Naive thymus-derived CD4-positive, alpha-beta T cell (primary cell): ENCODE measurements at places on chromosomes 6 and 20. TPM values are rescaled to one million over a fixed set of nuclear protein-coding genes. Genes with fewer than 3 reads are reported as not detected.

HLA-DOA gene
- total RNA-seq, result 1.7 and 3.0 TPM in 2 replicates

- no peaks in the 10 kb centered on the region for H3K4me1 ChIP-seq
- no peak overlapping the region for H3K27ac ChIP-seq
- H3K36me3 ChIP-seq, result no peaks in the 10 kb centered on the region
- H3K27me3 ChIP-seq, result no peaks in the 10 kb centered on the region
- no peak for DNase-seq
Measured at GRCh38 chr6:136983687-136984086, 61.1 kb downstream of the IL20RA start.

DNA sequence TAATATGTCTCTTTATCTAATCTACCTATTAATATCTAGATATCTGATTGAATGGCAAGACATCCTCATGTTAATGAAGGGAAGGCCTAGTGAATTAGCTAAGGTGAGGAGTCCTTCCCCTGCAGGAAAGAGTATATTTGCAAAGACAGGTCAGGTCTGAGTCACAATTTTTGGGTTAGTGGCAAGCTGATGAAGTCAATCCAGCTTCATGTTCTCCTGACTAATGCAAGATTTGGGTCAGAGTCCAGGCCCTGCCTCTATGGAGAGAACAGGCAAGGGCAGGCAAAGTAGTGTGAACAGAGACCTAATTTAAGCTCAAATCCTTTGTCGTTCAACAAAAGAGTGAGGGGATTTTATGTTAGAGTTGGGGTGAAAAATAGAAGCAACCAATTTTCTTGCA, 496.7 kb downstream of the BMP2 start:
- no peaks in the 10 kb centered on the region for H3K27me3 ChIP-seq
- no peaks in the 10 kb centered on the region for H3K36me3 ChIP-seq
- no peak for DNase-seq

TRERF1 gene
- 20.7 TPM for total RNA-seq

DNA sequence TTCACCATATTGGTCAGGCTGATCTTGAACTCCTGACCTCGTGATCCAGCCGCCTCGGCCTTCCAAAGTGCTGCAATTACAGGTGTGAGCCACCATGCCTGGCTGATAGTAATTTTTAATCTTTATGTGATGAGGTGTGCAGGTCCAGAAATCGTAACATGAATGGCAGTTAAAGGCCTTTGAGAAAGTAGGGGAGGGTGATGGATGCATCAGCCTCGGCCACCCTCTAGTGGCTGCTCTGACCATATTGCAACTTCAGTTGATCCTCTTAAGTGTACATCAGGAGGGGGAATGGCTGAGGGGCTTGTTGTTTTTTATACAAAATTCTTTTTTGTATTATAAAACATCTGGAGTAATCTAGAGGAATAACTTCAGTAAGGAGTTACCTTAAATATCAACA, 193.0 kb downstream of the ZFAND3 start:
- H3K4me1 ChIP-seq, result no peaks in the 10 kb centered on the region
- H3K27me3 ChIP-seq, result no peaks in the 10 kb centered on the region
- DNase-seq, result peak; percentile 15
- no peak overlapping the region for H3K27ac ChIP-seq

CNR1 gene
- not detected for total RNA-seq

- no peak overlapping the region for H3K27ac ChIP-seq
- H3K27me3 ChIP-seq, result peaks cover 10% of the 10 kb centered on the region
- H3K4me1 ChIP-seq, result no peaks in the 10 kb centered on the region
- no peak for DNase-seq
Measured at GRCh38 chr6:44291841-44292240, 21.3 kb downstream of the AARS2 start.

TMEM244 gene
- total RNA-seq, result not detected

OTOR gene
- not detected in 2 replicates for total RNA-seq

- no peak overlapping the region for H3K4me3 ChIP-seq
- H3K36me3 ChIP-seq, result no peaks in the 10 kb centered on the region
- no peak for DNase-seq
Measured at GRCh38 chr6:127332383-127332961, 10.9 kb downstream of the ECHDC1 start.

- no peaks in the 10 kb centered on the region for H3K36me3 ChIP-seq
- no peaks in the 10 kb centered on the region for H3K27me3 ChIP-seq
- H3K4me3 ChIP-seq, result no peak overlapping the region
- DNase-seq, result no peak
Measured at GRCh38 chr6:23584134-23584763, 541.8 kb upstream of the NRSN1 start.

DNA sequence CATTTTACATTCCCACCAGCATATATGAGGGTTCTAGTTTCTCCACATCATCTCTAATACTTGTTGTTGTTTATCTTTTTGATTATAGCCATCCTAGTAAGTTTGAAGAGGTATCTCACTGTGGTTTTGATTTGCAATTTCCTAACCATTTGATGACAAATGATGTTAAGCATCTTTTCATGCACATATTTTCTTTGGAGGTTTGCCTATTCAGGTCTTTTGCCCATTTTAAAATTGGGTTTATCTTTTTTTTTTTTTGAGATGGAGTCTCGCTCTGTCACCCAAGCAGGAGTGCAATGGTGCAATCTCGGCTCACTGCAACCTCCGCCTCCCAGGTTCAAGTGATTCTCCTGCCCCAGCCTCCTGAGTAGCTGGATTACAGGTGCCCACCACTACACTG, 4.0 kb downstream of the RBCK1 start:
- no peak for DNase-seq
- peaks cover 20% of the 10 kb centered on the region for H3K4me1 ChIP-seq
- H3K36me3 ChIP-seq, result no peaks in the 10 kb centered on the region

SIGLEC1 gene
- total RNA-seq, result 1.3 TPM

GRCh38 chr6:11769811-11770545, 8.6 kb downstream of the ADTRP start:
- no peaks in the 10 kb centered on the region for H3K36me3 ChIP-seq
- no peak overlapping the region for H3K4me3 ChIP-seq
- no peak overlapping the region for H3K27ac ChIP-seq

GRCh38 chr6:21263531-21264287, 329.8 kb upstream of the SOX4 start:
- no peaks in the 10 kb centered on the region for H3K36me3 ChIP-seq
- DNase-seq, result no peak
- no peak overlapping the region for H3K27ac ChIP-seq
- no peaks in the 10 kb centered on the region for H3K27me3 ChIP-seq
- H3K4me1 ChIP-seq, result no peaks in the 10 kb centered on the region

- no peaks in the 10 kb centered on the region for H3K27me3 ChIP-seq
- no peak for DNase-seq
- H3K27ac ChIP-seq, result no peak overlapping the region
- no peak overlapping the region for H3K4me3 ChIP-seq
- H3K4me1 ChIP-seq, result no peaks in the 10 kb centered on the region
- H3K36me3 ChIP-seq, result no peaks in the 10 kb centered on the region
Measured at GRCh38 chr6:104207635-104208034, 652.1 kb downstream of the HACE1 start.

NTSR1 gene
- total RNA-seq, result 0.78 TPM

GRCh38 chr6:332671-333070, 40.4 kb downstream of the DUSP22 start:
- no peak overlapping the region for H3K4me3 ChIP-seq
- H3K4me1 ChIP-seq, result peaks cover 6% of the 10 kb centered on the region
- no peak overlapping the region for H3K27ac ChIP-seq
- DNase-seq, result no peak
- H3K36me3 ChIP-seq, result no peaks in the 10 kb centered on the region
- no peaks in the 10 kb centered on the region for H3K27me3 ChIP-seq

- no peaks in the 10 kb centered on the region for H3K36me3 ChIP-seq
- H3K27ac ChIP-seq, result no peak overlapping the region
- H3K27me3 ChIP-seq, result no peaks in the 10 kb centered on the region
- DNase-seq, result no peak
Measured at GRCh38 chr20:13841206-13841605, 56.4 kb downstream of the NDUFAF5 start.

CDS2 gene
- total RNA-seq, result 52.4 TPM

DNA sequence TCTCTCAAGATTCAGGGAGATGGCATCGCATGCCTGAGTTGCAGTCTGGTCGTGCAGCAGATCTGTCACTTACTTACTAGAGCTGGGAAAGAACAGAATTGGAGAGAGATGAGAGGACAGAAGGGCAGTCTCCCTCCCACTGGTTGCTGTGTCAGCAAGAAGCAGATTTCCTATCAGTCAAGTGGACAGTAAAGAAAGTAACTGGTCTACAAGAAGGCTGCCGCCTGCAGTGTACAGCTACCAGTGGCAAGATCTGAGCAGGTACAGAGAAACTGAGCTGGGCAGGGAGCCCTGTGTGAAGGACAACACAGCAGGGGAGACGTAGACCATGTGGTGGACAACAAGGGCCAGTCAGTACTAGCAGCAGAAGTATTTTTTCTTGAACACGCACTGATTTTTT, 49.5 kb upstream of the PCSK2 start:
- no peaks in the 10 kb centered on the region for H3K36me3 ChIP-seq
- no peaks in the 10 kb centered on the region for H3K4me1 ChIP-seq
- no peak overlapping the region for H3K27ac ChIP-seq
- DNase-seq, result no peak

ABCF1 gene
- 86.6 TPM for total RNA-seq

GRCh38 chr6:44022296-44022661, 105.0 kb downstream of the MRPL14 start:
- no peaks in the 10 kb centered on the region for H3K4me1 ChIP-seq
- no peak for DNase-seq
- H3K27me3 ChIP-seq, result no peaks in the 10 kb centered on the region
- H3K27ac ChIP-seq, result no peak overlapping the region
- H3K36me3 ChIP-seq, result no peaks in the 10 kb centered on the region

GRIK2 gene
- total RNA-seq, result not detected

- peaks cover 4% of the 10 kb centered on the region for H3K4me1 ChIP-seq
- H3K27me3 ChIP-seq, result no peaks in the 10 kb centered on the region
- H3K27ac ChIP-seq, result no peak overlapping the region
- no peak for DNase-seq
- no peak overlapping the region for H3K4me3 ChIP-seq
- H3K36me3 ChIP-seq, result no peaks in the 10 kb centered on the region
Measured at GRCh38 chr6:153215242-153215641, 84.2 kb upstream of the RGS17 start.

PRPF6 gene
- total RNA-seq, result 77.1 TPM

GRCh38 chr6:107989166-107990094, 31.4 kb upstream of the SEC63 start:
- no peak overlapping the region for H3K27ac ChIP-seq
- no peaks in the 10 kb centered on the region for H3K36me3 ChIP-seq
- H3K4me3 ChIP-seq, result no peak overlapping the region
- DNase-seq, result no peak

DNA sequence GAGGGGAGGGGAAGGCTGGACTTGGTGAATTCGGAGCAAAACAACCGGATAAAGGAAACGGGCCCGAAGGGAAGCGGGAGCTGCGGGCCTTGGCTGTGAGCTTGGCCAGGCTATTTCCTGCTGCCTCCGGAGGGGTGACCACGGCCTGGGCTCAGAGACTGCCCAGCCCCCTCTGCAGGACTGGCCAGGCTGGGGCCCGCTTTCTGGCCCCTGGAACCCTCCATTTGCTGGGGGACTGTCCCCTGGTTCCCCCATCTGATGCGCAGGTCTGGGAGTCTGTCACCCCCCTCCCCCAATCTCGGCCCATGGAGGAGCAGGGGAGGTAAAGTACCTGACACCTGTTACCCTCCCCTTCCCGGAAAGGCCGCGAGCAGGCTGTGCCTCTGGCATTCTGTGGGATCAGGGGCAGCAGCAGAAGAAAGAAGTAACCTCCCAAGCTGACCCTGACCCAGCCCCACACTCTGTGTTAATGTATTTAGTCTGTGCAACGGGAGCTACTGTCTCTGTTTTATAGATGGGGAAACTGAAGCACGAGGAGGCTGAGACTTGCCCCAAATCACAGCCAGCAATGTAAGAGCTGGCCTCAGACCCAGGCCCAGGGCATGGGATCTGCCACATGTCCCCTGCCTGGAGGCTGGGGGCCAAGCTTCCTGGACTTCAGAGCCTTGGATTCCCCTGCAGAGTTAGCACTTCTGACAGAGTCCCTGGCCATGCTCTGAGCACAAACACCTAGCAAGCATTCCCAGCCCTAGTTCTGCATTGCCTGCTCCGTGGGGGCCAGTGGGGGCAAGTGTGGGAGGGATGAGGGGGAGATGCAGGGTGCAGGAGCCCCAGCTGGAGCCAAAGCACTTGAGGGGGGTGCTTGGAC, 3.5 kb downstream of the C20orf204 start:
- no peaks in the 10 kb centered on the region for H3K36me3 ChIP-seq
- DNase-seq, result no peak
- H3K4me1 ChIP-seq, result peaks cover 40% of the 10 kb centered on the region
- H3K4me3 ChIP-seq, result peak overlapping the region; percentile 62
- no peaks in the 10 kb centered on the region for H3K27me3 ChIP-seq

GRCh38 chr6:115270953-115271352, 789.7 kb downstream of the FRK start:
- H3K36me3 ChIP-seq, result no peaks in the 10 kb centered on the region
- no peak for DNase-seq
- no peaks in the 10 kb centered on the region for H3K27me3 ChIP-seq
- no peak overlapping the region for H3K4me3 ChIP-seq
- no peaks in the 10 kb centered on the region for H3K4me1 ChIP-seq

SEL1L2 gene
- total RNA-seq, result not detected

DNA sequence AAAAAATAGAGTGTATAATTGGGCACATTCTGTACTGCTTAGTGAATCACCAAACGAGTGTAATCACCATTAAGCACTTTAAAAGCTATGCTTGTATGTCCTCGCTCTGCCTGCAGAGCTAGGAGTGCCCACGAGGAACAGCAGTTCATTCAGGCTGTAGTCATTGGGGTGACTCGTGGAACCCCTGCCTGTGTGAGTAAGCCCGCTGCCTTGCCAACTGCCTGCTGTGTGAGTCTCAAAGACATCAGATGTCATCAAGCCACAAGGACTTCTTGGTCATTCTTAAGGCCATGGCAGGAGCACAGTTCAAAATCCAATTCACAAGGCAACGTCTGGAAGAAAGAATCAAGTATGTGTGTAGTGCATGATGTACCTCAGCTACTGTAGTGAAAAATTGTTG, 60.4 kb downstream of the FOXO3 start:
- no peak for DNase-seq
- no peaks in the 10 kb centered on the region for H3K4me1 ChIP-seq
- no peaks in the 10 kb centered on the region for H3K36me3 ChIP-seq
- H3K27ac ChIP-seq, result no peak overlapping the region

GRCh38 chr6:131745476-131745875, 34.7 kb upstream of the CTAGE9 start:
- no peaks in the 10 kb centered on the region for H3K27me3 ChIP-seq
- no peak for DNase-seq
- H3K4me1 ChIP-seq, result no peaks in the 10 kb centered on the region
- no peak overlapping the region for H3K27ac ChIP-seq
- no peaks in the 10 kb centered on the region for H3K36me3 ChIP-seq

DNA sequence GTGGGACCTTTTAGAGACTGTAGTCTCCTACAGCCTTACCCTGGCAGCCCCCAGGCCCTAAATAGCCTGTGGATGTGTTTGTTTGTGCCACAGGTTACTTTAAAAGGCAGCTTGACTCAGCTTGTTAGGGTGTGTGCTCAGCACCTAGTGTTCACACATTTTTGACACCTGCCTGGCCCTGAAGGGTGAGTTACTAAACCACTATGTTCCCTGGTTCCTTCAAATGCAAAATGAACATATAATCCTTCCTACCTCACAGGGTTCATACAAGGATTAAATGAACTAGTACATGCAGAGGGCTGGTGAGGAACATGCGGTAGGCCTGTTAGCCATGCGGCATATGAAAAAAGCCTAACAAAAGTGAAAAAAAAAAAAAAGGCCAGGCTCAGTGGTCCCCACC, 14.9 kb upstream of the TFAP2C start:
- no peak for DNase-seq
- H3K27me3 ChIP-seq, result no peaks in the 10 kb centered on the region
- no peaks in the 10 kb centered on the region for H3K36me3 ChIP-seq
- H3K4me1 ChIP-seq, result no peaks in the 10 kb centered on the region
- H3K27ac ChIP-seq, result no peak overlapping the region
